ENCODE measurements at places on chromosomes 1 and 21. TPM values are rescaled to one million over a fixed set of nuclear protein-coding genes. Genes with fewer than 3 reads are reported as not detected.

Gene TRIM63
- 37.2 TPM for polyA plus RNA-seq

Gene C1QC
- 35.5 TPM for polyA plus RNA-seq

Gene IL19
- not detected for polyA plus RNA-seq

Gene GBP5
- polyA plus RNA-seq = 1.0 TPM

Gene LCE3A
- polyA plus RNA-seq = not detected

Gene UTS2
- not detected for polyA plus RNA-seq

Gene S100A7
- not detected for polyA plus RNA-seq

Gene FAM89A
- polyA plus RNA-seq = 9.2 TPM

Gene ERMAP
- 8.4 TPM for polyA plus RNA-seq

Gene ZMYND12
- polyA plus RNA-seq = 0.93 TPM

Gene BTBD19
- 6.1 TPM for polyA plus RNA-seq

DNA sequence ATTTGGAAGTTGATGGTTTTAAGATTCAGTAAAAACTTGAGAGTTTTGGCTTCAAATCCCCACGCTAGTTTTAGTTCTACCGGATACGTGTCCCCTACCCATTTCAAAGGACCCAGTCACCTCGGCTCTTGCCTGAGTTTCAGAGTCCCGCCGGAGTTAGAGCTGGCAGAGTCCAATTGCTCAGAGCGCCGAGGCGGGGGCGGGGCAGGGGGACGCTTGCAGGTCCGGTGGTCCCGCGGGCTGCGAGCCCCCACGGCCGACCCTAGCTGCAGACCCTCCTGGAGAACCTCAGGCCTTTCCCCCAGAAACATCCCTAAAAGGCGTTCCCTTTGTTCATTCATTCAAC, 765 bp upstream of the VPS45 start:
- no peak for DNase-seq
- H3K4me1 ChIP-seq = no peaks in the 10 kb centered on the region
- H3K36me3 ChIP-seq = peaks cover 8% of the 10 kb centered on the region
- H3K27ac ChIP-seq = peak overlapping the region; percentile 99
- H3K4me3 ChIP-seq = peak overlapping the region; percentile 94

- peak overlapping the region; percentile 93 for H3K27ac ChIP-seq
- H3K4me1 ChIP-seq = peaks cover 33% of the 10 kb centered on the region
- H3K4me3 ChIP-seq = no peak overlapping the region
- peak; percentile 91 for DNase-seq
- no peaks in the 10 kb centered on the region for H3K27me3 ChIP-seq
These were observed 163.2 kb downstream of the ZBTB18 start for GRCh38 chr1:244214009-244214967.

GRCh38 chr1:182392050-182393028, 749 bp upstream of the GLUL start:
- peaks cover 18% of the 10 kb centered on the region for H3K4me1 ChIP-seq
- peak; percentile 78 for DNase-seq
- no peaks in the 10 kb centered on the region for H3K27me3 ChIP-seq
- H3K36me3 ChIP-seq = peaks cover 15% of the 10 kb centered on the region
- peak overlapping the region; percentile 97 for H3K4me3 ChIP-seq

- H3K27ac ChIP-seq = no peak overlapping the region
- no peaks in the 10 kb centered on the region for H3K36me3 ChIP-seq
- H3K4me3 ChIP-seq = no peak overlapping the region
- peaks cover 2% of the 10 kb centered on the region for H3K27me3 ChIP-seq
These were observed 49.0 kb downstream of the CACHD1 start for GRCh38 chr1:64518692-64519481.

DNA sequence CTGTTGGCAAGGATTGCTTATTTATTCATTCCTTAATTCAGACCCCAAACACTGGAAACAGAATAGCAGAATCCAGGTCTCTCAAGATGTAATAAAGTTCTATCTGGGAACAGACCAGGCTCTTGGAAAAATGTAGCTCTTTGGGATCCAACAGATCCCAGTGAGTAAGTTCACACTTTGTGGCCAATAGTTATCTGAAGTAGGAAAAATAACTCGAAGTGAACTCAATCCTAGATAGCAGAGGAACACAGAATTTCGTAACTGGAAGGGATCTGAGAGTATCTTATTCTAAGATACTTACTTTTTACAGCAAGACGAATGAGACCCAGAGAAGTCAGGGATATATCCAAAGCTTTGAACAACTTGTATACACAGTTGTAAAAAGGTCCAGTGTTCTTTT, 150.7 kb upstream of the CD34 start:
- H3K4me1 ChIP-seq = peaks cover 18% of the 10 kb centered on the region
- H3K4me3 ChIP-seq = no peak overlapping the region
- no peaks in the 10 kb centered on the region for H3K27me3 ChIP-seq
- peak; percentile 32 for DNase-seq
- H3K36me3 ChIP-seq = peaks cover 61% of the 10 kb centered on the region
- H3K27ac ChIP-seq = no peak overlapping the region

- H3K36me3 ChIP-seq = no peaks in the 10 kb centered on the region
- no peak for DNase-seq
- H3K27ac ChIP-seq = no peak overlapping the region
- H3K27me3 ChIP-seq = no peaks in the 10 kb centered on the region
These were observed 323.4 kb downstream of the LTN1 start for GRCh38 chr21:28669321-28669720.

GRCh38 chr21:14591377-14591776, 45.3 kb upstream of the SAMSN1 start:
- no peak overlapping the region for H3K4me3 ChIP-seq
- H3K36me3 ChIP-seq = no peaks in the 10 kb centered on the region
- peaks cover 3% of the 10 kb centered on the region for H3K4me1 ChIP-seq
- no peak overlapping the region for H3K27ac ChIP-seq

DNA sequence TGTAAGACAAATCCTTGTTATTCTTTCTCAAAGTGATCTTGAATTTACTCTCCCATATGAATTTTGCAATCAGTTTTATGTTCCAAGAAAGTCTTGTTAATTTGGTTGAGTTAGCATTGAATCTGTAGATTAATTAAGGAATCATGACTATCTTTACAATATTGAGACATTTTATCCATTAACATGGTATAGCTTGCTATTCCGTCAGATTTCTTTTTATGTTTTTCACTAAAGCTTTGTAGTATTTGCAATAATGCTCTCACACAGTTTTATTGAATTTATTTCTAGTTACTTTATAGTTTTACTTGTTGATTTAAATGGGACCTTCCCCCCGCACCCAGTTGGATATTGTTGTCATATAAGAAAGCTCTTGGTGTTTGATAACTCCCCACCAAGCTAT, 5.8 kb upstream of the EDARADD start:
- no peaks in the 10 kb centered on the region for H3K4me1 ChIP-seq
- no peak overlapping the region for H3K4me3 ChIP-seq
- H3K27me3 ChIP-seq = no peaks in the 10 kb centered on the region
- no peaks in the 10 kb centered on the region for H3K36me3 ChIP-seq

- DNase-seq = no peak
- no peak overlapping the region for H3K4me3 ChIP-seq
- no peak overlapping the region for H3K27ac ChIP-seq
These were observed 284.2 kb downstream of the ZNF648 start for GRCh38 chr1:181777286-181777685.

GRCh38 chr1:224434691-224435317, at the start of gene WDR26:
Gene WDR26, minus strand, starts transcription at chr1:224434797.
- H3K4me1 ChIP-seq = peaks cover 10% of the 10 kb centered on the region
- H3K27ac ChIP-seq = peak within 1 kb of the TSS; percentile 93

DNA sequence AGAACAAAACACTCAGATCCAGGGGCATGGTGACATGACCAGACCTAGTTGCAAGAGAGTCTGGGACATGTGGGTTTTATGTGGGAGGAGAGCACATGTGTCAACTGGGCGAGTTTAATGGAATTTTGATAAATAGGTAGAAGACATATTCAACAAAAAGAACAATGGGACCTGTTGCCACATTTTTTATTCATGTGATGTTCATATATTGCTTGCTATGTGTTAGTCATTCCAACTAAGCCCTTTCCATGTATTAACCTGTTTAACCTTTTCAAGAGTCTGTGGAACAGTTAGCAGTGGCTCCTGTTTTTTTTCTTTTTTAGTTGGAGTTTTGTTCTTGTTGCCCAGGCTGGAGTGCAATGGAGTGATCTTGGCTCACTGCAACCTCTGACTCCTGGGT, 30.1 kb upstream of the CSF3R start:
- no peaks in the 10 kb centered on the region for H3K36me3 ChIP-seq
- no peaks in the 10 kb centered on the region for H3K4me1 ChIP-seq
- H3K27ac ChIP-seq = no peak overlapping the region
- H3K4me3 ChIP-seq = no peak overlapping the region
- peaks cover 2% of the 10 kb centered on the region for H3K27me3 ChIP-seq

GRCh38 chr1:202807451-202807925, 733 bp downstream of the KDM5B start:
- peak overlapping the region; percentile 83 for H3K4me3 ChIP-seq
- peak overlapping the region; percentile 77 for H3K27ac ChIP-seq
- peak; percentile 59 for DNase-seq
- H3K27me3 ChIP-seq = peaks cover 5% of the 10 kb centered on the region
- H3K36me3 ChIP-seq = no peaks in the 10 kb centered on the region
- H3K4me1 ChIP-seq = peaks cover 23% of the 10 kb centered on the region

- no peaks in the 10 kb centered on the region for H3K36me3 ChIP-seq
- DNase-seq = no peak
- H3K4me1 ChIP-seq = no peaks in the 10 kb centered on the region
- no peak overlapping the region for H3K27ac ChIP-seq
- H3K4me3 ChIP-seq = no peak overlapping the region
These were observed 24.6 kb downstream of the RNF187 start for GRCh38 chr1:228511546-228512445.

GRCh38 chr1:46822248-46822826, 23.5 kb downstream of the CYP4B1 start:
- H3K36me3 ChIP-seq = no peaks in the 10 kb centered on the region
- no peaks in the 10 kb centered on the region for H3K27me3 ChIP-seq
- H3K4me3 ChIP-seq = no peak overlapping the region
- H3K27ac ChIP-seq = no peak overlapping the region
- H3K4me1 ChIP-seq = no peaks in the 10 kb centered on the region

DNA sequence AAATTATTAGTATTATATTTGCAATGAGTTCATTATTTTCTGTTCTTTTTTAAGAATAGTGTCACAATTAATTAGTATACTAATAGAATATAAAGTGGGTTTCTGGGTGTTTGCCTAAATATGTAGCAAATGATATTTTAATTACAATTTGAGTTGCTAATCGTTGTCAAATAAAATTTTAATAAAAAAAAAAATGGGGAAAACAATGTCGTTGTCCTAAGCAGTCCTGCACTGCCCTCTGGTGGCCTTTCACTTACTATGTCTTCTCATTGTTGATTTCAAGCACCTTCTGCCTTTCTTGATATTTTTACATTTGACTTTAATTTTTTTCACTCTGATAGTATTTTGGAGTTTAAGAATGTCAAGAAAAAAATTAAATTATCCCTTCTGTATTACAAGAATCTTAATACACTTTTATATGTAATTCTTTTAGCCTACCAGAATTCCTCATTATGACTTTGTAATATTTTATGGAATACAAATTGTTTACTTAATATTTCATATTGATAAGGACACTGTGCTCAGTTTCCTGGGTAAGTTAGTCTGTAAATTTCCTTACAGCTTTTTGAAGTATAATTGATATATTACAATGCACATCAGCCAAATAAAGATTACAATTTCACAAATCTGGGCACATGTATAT, 104.5 kb upstream of the FMN2 start:
- H3K27me3 ChIP-seq = no peaks in the 10 kb centered on the region
- H3K4me1 ChIP-seq = no peaks in the 10 kb centered on the region
- DNase-seq = peak; percentile 39
- no peak overlapping the region for H3K27ac ChIP-seq

DNA sequence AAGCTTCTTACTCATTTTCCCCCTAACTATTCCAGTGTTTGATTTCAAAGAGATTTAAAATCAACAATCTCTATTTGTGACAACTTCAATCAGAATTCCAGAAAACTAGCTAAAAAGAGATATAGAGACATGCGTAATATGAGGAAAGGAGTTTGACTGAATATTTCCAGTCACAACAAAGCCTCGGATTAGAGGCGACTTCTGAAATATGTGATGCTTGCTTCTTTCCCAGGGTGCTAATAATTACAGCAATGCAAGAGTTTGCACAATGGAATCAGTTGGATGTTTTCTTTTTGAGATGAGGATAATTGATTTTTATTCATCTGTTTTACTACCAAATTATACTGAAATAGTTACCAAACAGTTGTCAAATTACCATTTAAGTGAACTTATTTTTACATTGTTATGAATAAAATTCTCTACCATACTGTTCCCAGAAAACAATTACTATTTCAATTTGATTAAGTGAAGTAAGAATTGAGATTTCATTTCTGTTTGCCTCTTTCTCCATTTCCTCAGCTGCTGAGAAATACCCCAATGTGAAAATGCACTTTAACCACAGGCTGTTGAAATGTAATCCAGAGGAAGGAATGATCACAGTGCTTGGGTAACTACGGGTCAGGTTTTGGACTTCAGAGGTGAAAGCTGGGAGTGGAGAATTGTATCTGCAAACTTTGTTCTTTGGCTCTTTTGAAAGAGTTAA, 28.1 kb downstream of the KMO start:
- no peaks in the 10 kb centered on the region for H3K4me1 ChIP-seq
- no peak overlapping the region for H3K27ac ChIP-seq
- H3K27me3 ChIP-seq = no peaks in the 10 kb centered on the region
- no peak for DNase-seq
- no peaks in the 10 kb centered on the region for H3K36me3 ChIP-seq

- H3K27me3 ChIP-seq = no peaks in the 10 kb centered on the region
- no peak overlapping the region for H3K4me3 ChIP-seq
- H3K27ac ChIP-seq = no peak overlapping the region
- no peaks in the 10 kb centered on the region for H3K36me3 ChIP-seq
- H3K4me1 ChIP-seq = peaks cover 17% of the 10 kb centered on the region
These were observed 40.8 kb downstream of the GLUL start for GRCh38 chr1:182350839-182351238.

GRCh38 chr1:52264530-52265115, 101.4 kb downstream of the CC2D1B start:
- H3K36me3 ChIP-seq = peaks cover 8% of the 10 kb centered on the region
- H3K4me1 ChIP-seq = no peaks in the 10 kb centered on the region
- no peaks in the 10 kb centered on the region for H3K27me3 ChIP-seq
- no peak overlapping the region for H3K4me3 ChIP-seq

DNA sequence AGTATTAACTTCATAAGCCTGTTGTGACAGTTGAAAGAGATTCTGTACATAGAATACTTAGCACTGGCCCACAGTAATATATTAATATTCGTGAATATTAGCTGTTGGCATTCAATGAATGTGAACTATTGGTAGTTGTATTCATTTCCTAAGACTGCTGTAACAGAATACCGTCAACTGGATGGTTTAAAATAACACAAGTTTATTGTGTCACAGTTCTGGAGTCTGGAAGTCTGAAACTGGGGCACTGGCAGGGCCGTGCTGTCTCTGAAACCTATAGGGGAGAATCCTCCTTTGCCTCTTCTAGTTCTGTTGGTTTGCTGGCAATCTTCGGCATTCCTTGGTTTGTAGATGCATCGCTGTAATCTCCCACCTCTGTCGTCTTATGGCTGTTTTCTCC, 47.5 kb downstream of the OLFML3 start:
- H3K4me3 ChIP-seq = no peak overlapping the region
- H3K4me1 ChIP-seq = peaks cover 21% of the 10 kb centered on the region
- H3K27me3 ChIP-seq = no peaks in the 10 kb centered on the region
- DNase-seq = no peak
- H3K36me3 ChIP-seq = no peaks in the 10 kb centered on the region

- no peak overlapping the region for H3K4me3 ChIP-seq
- H3K27ac ChIP-seq = no peak overlapping the region
- no peaks in the 10 kb centered on the region for H3K4me1 ChIP-seq
- H3K27me3 ChIP-seq = no peaks in the 10 kb centered on the region
- H3K36me3 ChIP-seq = no peaks in the 10 kb centered on the region
These were observed 189.6 kb downstream of the SMYD3 start for GRCh38 chr1:246317332-246318035.
